ENCODE measurements at places on chromosomes 1 and 21.

- no peak for DNase-seq
Observed at GRCh38 chr1:53219711-53220110, 723 bp downstream of the CZIB start.

DNA sequence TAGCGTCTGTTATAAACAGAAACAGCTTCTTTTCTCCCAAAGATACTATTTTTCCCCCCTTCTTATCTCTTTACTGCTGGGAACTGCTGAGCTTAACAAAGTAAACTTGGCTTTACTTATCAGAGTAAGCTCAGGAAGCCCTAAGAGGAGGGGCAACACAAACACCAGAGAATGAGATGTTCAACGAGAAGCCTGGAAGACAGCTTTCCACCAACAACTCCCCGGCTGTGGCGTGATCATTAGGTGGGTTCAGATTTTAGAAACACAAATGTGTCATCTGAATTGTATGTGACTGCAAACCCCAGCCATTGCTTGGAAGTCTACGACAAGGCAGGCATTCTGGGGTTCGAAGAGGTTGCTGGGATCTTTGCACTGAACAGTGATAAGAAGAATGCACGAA, 181.2 kb upstream of the ESRRG start:
- no peak for DNase-seq

GRCh38 chr1:55138823-55139222, 76.3 kb downstream of the USP24 start:
- no peak for DNase-seq

DNA sequence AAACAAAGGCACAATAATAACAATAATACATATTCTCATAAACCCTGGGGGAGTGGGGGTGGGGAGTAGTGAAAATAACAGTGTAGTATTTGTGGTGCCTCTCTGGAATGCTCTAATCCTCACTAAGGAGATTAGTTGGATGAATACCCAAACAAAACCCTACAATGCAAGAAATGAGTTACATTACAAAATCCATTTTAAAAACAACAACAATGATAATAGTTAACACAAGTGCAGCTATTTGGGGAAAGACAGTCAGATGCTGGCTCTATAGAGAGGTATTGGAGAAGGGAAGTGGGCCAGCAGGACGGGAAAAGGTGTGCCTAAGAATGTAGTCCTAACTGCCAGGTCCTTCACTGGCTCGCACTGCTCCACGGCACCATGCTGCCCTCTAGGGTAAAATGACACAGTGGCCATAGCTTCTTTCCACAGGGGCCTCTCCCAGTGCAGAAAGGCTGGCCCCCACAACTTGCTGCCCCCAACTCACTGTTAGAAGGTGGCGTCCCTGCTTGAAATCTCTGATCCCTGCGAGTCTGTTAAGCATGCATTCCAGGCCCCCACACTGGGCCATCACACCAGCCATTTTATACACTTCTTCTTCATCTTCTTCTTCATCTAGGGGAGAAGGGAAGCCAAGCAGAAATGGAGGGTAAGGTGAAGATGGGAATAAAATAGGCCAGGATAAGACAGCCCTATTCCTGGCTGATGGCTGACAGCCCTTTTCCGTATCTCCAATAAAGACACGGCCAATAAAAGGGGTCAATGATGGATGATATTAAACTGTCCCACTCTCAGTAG, 113.8 kb downstream of the UBR4 start:
- no peak for DNase-seq

DNA sequence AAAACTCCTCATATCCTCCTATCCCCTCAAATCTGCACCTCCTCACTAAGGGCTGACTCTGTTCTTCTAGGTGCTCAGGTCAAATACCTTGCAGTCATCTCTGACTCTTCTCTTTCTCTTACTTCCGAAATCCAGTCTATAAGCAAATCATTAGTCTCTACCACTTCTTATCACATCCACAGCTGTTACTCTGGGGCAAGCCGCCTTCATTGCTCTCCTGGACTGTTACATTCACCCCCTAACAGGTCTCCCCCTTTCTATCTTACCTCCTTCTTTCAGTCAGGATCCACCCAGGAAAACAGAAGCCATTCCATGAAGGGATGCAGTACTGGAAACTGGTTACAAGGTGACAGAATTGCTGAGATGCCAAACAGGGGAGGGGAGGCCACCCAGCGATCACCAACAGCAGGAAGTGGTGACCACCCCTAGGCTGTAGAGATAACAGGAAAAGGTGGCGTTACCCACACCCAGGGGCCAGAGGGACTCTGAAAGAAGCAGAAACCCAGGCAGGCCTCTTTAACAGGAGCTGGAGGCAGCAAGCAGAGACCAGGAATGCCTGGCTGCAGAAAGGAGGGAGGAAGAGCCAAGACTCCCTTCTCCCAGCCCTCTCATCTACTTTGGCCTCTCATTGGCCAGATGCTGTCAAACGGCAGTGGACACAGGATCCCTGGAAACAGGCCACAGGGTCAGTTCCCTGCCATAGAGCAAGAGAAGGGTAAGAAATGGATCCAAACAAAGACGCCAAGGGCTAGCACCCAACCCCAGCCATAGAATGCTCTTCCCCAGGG, 55.5 kb upstream of the FOXO6 start:
- DNase-seq: no peak

DNA sequence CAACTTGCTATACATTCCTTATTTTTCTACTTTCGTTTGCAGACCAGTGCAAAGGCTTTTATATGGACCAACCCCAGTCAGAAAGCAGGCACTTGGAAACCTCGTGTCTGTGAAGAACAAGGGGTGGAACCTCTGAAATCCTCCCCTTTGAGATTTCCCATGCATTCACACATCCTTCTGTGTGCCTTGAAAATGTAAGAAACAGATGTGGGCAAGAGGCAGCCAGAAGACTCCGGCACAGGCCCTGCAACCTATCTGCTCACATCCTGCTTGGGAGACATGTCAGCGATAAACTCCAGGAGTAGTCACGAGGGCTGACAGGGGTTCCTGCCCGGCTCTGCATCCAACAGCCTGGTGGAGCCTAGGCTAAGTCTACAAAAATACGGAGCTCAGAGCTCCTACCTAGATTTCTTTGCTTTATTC, 42.5 kb downstream of the ETS2 start:
- no peak for DNase-seq

DNA sequence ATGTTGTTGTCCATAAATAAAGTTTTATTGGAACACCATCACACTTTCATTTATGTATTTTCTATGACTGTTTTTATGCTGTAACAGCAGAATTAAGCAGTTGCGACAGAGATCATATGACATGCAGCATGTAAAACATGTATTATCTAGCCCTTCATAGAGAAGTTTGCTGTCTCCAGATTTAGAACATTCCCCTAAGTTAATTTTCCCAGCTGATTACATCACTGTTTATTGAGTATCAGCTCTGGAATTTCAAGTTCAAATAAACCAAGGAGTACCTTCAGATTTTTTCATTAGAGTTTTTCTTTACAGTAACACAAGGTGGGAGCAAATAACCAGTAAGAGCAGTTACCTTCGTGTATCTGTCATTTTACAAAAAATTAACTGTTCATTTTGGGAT, 792.8 kb downstream of the USP25 start:
- DNase-seq: no peak

- no peak for DNase-seq
Observed at GRCh38 chr1:35706846-35707600, 11.7 kb downstream of the C1orf216 start.

GRCh38 chr1:204602871-204603542, 82.5 kb downstream of the LRRN2 start:
- no peak for DNase-seq

GRCh38 chr1:25487628-25488027, 55.8 kb upstream of the LDLRAP1 start:
- peak; percentile 22 for DNase-seq

GRCh38 chr1:211605603-211606331, 26.8 kb upstream of the SLC30A1 start:
- no peak for DNase-seq

DNA sequence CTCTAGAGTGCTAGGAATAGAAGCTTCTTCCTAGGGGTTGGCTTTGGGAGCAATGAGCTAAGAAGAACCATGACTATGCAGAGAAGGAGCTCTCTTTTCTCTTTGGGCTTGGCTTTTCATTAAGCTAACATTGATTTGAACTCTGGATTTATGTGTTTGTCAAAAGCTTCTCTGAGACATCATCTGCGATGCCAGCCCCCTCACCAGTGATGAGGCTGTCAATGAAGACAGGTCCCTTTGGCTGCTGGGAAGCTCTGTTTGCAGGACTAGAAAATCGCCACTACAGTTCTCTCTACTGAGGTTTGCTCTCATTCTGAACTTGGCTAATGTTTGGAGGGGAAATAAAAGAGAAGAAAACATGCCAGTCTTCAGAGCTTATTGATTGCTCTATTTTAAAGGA, 185.0 kb downstream of the PCP4 start:
- DNase-seq: no peak

- DNase-seq: no peak
Observed at GRCh38 chr1:238468068-238468467, 577.3 kb upstream of the ZP4 start.

GRCh38 chr1:219559899-219560298, 53.0 kb downstream of the ZC3H11B start:
- no peak for DNase-seq

DNA sequence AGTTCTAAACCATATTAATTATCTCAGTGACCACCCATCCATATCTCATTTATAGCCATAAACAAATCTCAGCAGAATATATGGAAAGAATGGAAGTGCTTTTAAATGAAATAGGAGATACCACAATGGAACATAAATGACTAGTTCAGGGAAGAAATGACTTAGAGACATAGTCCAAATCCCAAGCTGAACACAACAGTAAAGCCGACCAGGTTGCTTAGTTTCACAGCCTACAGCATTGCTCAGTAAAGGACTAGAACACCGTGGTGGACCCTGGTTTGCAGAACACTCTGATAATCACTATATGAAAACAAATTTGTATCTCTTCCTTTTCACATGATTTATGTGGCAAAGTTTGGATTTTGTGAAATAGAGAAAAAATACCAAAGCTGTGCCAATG, 40.3 kb downstream of the MYSM1 start:
- no peak for DNase-seq

GRCh38 chr21:44701541-44701940, 4.6 kb downstream of the KRTAP10-12 start:
- DNase-seq: no peak

GRCh38 chr1:220906561-220907334, 27.5 kb downstream of the HLX start:
- DNase-seq: no peak

DNA sequence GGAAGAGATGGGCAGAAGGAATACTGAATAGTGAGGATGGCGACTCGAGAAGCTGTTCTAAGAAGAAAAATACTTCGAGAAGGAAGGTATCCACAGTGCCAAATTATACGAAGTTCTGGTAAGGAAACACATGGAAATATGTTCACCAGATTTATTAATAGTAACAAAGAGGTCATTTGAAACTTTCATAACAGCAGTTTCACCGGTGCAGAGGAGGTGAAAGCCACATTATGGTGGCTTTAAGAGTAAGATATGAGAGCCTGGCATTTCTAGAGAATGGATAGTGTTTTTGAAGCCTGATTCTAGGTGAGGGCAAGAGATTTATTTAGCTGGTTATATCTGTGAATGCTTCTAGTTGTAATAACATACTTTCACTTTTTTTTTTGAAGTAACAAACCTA, 56.2 kb downstream of the DPYD start:
- no peak for DNase-seq

- no peak for DNase-seq
Observed at GRCh38 chr1:50476800-50477199, 53.6 kb upstream of the DMRTA2 start.

GRCh38 chr1:46691997-46692790, 20.5 kb downstream of the TEX38 start:
- no peak for DNase-seq

DNA sequence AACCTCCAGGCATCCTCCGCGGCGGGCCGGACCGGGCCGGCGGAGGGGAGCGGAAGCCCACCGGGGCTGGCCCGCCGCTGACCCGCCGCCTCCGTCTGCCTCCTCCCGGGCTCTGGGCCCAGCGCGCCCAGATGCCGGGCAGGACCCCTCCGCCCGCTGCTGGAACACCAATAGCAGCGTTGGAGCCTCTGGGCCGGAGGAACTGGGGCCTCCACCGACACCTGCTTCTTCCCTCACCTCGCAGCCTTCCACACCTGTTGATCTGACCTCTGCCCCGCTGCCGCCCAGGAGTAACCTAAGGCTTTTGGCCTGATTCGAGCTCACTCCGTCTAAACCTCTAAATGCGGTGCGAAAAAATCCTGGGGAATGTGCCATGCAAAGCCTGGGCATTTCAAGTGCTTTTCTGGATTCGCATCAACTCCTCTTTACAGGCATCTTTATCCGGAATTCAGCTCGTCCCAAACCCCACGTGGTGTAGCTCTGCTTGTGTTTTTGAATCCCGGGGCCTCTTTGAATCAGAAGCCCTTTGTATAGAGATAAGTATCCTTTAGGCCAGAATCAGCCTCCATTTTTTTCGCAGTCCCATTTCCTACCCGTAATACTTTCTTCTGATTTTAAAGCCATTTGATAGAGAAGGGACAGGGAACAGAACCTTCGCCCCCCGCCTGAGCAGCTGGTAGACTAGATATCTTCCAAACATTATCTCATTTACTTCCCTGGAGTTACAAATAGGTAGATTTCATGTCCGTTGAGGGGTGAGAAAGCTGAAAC, 680 bp upstream of the CNN3 start:
- no peak for DNase-seq

- peak; percentile 19 for DNase-seq
Observed at GRCh38 chr1:104760017-104760416, 1010.3 kb downstream of the AMY1C start.

GRCh38 chr1:145740269-145740668, 21.0 kb downstream of the CD160 start:
- no peak for DNase-seq

GRCh38 chr21:29228306-29228705, 70.4 kb upstream of the BACH1 start:
- no peak for DNase-seq

DNA sequence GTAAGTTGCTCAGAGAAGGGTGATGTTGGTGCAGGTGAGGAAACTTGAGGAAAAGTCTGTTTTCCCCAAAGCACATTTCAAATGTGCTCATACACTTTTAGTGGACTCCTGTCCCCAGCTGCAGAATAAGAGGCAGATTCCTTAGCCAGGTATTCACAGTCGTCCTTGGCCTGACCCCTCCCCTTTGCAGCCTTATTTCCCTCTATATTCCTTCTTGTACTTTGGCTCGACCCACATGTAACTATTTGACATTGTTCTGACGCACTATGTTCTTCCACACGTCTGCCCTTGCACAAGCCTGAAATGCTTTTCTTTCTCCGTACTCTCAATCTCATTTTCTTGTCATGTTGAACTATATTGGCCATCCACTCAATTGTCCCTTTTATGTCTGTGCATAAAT, 498.4 kb upstream of the USP24 start:
- DNase-seq: no peak

- no peak for DNase-seq
Observed at GRCh38 chr1:227068883-227069282, 128.8 kb downstream of the COQ8A start.

- peak; percentile 70 for DNase-seq
Observed at GRCh38 chr1:204647114-204647804, 38.3 kb downstream of the LRRN2 start.

DNA sequence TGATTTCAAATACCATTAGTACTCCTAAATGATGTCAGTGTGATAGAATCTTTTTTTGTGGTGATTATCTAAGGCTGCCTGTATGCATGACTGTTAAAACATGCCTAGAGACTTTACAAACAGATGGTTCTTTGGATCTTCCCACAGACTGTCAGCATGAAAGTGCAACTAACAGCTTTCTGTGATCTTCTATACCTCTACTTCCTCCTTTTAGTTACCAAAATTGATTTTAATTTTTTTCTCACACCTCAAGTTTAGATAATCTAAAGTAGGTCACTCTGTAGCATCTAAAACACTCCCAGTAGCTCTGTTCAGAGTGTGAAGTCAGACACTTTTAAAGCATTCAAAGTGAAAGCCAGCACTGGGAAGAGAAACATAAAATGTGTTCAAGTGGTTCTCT, 534.5 kb downstream of the PTPRC start:
- DNase-seq: peak; percentile 54
